ENCODE measurements at places on chromosomes 6 and 20.

GRCh38 chr6:164695896-164696295 lies 613.5 kb downstream of the C6orf118 start:
- DNase-seq, result no peak

DNA sequence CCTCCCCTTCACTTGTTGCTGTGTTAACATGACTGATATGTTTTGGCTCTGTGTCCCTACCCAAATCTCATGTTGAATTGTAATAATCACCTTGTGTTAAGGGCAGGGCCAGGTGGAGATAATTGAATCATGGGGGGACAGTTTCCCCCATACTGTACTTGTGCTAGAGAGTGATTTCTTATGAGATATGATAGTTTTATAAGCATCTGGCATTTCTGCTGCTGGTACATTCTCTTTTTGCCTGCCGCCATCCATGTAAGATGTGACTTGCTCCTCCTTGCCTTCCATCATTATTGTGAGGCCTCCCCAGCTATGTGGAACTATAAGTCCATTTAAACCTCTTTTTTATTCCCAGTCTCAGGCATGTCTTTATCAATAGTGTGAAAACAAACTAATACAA lies 185.0 kb downstream of the TBX18 start:
- DNase-seq, result no peak

DNA sequence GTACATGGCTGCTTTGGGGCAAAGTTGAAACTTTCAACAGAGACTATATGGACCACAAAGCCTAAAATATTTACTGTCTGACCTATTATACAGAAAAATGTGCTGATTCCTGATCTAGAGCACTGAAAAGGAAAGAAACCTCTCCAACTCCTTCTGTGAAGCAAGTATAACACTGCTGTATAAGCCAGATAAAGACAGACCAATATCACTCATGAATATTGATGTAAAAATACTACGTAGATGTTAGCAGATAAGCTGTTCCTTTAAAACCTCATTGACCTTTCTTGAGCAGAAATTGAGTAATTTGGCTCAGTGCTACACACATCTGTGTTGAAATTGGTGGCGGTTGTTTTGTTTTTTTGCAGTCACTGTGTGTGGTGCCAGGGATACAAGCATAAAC lies 69.9 kb upstream of the HDAC2 start:
- DNase-seq, result no peak

- DNase-seq, result no peak
Measured at GRCh38 chr6:150336299-150336698, 32.5 kb upstream of the IYD start.

DNA sequence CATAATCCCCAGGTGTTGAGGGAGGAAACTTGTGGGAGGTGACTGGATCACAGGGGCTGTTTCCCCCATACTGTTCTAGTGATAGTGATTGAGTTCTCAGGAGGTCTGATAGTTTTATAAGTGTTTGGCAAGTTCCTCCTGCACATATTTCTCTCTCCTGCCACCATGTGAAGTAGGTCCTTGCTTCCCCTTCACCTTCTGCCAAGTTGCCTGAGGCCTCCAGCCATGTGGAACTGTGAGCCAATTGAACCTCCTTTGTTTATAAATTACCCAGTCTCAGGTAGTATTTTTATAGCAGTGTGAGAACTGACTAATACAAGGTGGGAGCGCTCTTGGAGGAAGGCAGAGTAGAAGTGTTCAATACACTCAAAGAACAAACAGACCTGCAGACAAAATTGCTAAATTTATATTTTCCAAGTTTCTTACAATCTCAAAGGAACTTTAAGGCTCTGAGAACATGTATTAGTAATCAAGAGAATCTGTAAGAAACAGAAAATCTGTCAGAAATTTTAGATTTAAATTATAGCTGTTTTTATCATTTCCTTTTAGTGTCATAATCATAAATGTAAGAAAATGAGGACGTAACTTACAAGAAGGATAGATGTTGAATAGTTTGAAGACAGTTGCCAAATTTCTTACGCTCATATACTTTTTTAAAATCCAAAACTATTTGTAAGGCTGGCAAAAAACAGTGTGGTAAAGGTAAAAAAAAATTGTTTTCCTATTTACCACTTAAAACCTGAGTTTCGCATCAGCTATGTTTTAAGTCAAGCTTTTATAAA lies 77.7 kb downstream of the ASCC3 start:
- DNase-seq, result no peak

DNA sequence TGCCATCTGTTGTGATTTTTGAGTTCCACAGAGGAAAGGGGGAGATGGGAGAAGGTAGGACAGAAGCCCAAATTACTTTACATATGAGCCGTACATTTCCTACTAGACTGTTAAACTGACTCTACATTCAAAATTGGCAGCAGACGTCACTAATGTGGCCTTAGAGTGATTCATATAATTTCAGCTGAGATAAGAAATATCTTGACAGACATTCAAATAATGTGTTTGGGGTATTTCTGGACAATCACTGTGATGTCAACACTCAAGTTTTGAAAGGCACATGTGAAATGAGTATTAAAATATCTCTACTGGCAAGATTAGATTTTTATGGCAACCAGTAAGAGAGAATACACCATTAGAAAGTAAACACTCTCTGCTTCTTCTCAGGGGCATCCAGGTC lies 104.0 kb downstream of the MTFR2 start:
- DNase-seq, result no peak

DNA sequence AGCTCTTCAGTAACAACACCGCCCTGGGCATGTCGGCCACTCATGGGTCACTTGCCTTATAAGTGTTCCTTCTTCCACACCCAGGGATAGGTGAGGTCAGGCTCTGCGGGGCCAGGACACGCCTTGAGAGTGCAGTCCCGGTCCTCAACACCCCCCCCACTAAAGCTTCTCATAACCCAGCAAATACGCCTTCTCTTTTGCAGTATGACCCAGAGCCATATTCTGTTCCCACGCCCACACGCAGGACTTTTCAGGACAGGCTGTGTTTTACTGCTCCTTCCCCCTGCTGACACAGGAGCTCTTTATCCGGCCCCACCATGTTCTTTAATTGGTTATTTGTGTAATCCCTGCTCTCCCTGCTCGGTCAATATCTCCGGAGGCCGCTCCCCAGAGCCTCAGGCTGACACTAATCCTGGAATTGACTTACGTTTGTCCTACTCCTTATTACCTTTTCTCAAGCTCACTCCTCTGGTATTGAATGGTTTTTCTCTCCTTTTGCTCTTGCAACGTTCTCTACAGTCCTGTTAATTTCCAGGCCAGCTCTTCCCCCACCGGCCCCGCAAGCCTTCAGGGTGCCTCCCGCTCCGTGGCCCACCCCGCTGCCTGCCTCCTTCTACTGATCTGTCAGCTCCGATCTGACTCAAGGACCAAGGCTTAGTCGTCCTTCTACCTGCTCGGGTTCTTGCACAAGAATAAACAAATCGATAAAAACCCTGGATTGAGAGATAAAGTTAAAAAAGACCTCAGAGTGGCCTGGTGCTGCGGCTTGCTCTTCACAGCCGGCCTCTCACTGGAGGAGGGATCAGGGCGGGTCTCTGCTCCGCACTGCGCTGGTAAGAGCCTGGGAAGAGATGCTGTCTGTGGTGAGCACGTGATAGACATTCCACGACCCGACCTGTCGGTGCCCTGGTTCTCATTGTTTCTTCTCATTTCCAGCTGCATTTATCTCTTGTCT lies 357.5 kb downstream of the ZFAND3 start:
- no peak for DNase-seq

DNA sequence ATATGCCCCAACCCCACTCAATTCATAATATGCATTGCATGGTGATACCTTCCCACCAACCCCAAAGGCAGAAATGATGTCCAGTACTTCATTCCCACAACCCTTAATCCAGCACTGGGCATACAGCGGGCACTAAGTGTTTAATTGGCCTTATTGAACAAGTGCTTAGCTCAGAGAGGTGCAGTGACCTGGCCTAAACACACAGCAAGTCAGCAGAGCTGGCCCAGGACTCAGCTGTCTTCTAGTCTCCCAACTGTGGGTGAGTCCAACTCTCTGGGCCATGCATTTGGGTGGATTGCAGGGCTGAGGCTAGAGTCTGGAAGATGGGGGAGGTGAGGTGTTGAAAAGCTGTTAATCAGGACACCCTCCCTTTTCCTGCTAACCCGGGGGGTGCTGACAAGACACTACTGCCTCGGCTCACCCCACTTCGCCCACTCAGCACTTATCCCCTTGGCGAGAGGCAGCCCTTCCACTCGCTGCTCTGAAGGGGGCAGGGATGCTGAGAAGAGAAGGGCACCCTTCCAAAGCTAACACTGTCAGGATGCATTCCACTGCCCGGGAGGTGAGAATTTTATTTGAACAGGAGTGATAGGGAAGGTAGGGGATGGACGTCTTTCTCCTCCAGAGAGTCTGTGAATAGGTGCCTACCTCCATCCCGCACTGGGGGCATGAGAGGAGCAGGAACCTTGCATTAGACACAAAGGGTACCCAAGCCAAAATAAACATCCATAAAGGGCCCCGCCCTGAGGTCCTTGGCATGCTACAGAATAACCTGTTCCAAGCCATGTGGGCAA lies 14.2 kb downstream of the KCNK5 start:
- DNase-seq, result no peak

DNA sequence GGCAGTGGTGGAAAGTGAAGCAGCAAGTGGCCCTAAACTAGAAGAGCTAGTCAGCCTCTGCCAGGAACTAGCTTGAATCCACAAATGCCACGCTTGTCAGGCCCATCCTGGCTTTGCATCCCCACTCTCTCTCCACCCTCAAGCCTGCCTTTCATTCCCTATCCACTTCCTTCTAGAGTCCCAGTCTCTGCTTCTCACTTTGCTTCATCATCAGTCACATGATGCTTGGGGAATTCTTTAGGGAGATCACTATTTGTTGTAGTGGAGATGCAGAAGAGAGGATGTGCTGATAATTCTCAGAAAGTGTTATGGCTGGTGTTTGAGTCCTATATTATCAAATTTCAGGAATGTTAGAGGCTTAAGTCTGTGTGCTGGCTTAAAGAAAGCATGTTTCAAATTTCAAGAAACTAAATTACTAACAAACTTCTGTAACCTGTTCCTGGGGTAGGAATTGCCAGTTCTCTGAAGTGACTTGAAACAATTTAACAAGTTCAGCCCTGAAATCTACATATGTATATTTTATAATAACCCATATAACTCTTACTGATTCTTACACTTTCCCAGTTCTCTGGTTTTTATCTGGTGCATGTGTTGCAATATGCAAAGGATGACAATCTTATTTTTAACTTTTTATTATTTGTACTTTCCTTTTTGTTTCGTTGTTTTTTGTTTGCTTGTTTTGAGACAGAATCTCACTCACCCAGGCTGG lies 7.5 kb downstream of the TRIM39 start:
- DNase-seq, result no peak

- no peak for DNase-seq
Measured at GRCh38 chr6:131383421-131384411, 189.3 kb upstream of the ARG1 start.

GRCh38 chr6:139778688-139779087 lies 404.2 kb upstream of the CITED2 start:
- peak; percentile 50 for DNase-seq

DNA sequence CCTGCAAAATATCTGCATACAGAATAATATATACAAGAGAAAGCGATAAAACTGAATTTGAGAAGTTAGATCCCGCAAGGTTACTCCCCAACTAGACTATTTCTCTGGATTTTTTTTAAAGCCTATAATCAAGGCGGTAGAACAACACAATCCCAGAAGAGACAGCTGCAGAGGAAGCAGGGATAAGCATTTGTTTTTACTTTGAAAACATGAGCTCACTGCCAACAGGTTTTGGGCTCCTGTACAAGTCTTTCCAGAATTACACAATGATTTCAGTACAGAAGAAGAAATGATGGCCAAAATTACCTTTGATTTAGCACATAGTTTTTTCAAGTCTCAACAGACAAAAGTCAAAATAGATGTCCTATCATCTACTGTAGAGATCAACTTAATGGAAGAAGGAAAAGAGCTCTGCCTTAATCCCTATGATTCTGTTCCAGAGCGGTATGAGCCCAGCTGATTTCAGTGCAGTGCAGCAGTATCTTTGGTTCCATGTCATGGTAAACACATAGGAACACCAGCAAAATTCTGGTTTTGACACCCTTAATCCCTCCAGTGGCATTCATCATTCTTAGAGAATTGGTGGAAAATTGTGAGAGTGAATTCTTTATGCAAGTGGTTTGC lies 304.3 kb downstream of the HDGFL1 start:
- DNase-seq, result no peak

- DNase-seq, result no peak
Measured at GRCh38 chr6:101650402-101651100, 257.0 kb downstream of the GRIK2 start.

DNA sequence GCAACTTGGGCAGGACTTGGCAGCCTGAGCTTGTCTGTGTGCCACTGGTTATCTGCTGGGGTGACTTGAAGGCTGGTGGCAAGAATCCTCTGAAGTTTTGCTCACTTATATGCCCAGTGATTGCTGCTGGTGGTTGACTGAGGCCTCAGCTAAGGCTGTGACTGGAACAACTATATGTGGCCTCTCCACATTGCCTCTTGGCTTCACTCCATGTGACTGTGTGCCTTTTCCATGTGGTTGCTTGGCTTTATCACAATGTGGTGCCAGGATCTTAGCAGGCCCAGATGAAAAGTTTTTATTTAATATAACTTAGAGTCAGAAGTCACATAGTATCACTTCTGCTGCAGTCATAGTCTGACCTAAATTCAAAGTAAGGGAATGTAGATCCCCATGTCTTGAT lies 104.5 kb downstream of the ADAT2 start:
- DNase-seq, result no peak

DNA sequence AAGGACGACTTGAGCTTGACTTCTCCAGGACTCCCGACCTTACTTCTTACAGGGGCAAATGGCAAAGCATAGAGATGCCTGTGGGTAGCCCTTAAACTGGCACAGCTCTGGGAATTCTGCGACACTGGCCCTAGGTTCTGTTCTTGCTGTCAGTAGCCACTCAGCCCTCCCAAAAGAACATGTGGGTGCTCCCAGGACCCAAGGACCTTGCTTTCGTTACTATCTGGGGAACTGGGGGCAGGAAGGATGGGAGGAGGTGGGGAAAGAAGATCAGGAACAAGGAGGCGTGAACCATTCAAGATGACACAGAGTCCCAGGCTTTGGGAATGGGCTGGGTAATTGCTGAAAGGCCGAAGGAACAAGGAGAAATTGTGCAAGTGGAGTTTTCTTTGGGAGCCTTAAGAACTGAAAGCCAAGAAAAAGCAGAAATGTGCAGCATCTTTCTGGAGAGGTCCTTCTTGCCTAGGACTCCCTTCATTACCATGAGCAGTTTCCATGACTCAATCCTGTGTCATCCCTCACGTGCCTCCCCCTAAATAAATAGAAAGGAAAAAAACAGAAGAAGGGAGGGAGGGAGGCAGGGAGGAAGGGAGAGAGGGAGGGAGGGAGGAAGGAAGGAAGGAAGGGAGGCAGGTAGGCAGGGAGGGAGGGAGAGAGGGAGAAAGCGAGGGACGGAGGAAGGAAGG lies 284.6 kb upstream of the FOXQ1 start:
- no peak for DNase-seq
